ENCODE measurements at places on chromosomes 2 and 18.

- DNase-seq = peak; percentile 86
Observed at GRCh38 chr2:196278491-196278911, 107.1 kb upstream of the STK17B start.

DNA sequence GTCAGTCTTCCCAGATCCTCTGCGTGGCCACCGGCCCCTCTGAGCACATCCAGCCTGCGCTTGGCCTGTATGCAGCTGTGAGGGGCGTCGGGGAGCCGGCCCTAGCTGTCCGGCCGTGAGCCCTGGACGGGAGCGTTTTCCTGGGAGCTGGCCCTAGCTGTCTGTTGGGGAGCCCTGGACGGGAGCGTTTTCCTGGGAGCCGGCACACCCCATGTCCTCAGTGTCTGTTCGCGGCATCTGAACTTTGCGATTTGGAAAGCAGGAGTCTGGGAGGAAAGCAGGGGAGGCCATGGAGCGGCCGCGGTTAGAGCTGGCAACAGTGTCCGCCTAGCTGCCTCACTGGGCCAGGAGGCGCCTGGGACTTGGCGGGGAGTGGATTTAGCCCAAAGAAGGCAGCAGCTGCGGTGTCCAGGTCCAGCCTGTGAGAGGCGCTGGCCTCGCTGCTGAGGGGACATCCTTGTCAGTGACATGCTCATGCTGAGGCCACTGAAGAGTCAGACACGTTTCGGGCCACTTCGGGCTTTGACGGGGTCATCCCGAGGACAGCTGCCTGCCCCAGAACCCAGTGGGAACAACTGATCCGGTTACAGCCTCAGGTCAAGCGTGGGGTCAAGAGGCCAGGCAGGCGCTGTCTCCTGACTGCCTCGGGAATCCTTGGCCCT is 75.8 kb downstream of the KCNG2 start:
- no peak for DNase-seq

GRCh38 chr18:36149514-36150289 is 20.0 kb downstream of the ELP2 start:
- no peak for DNase-seq

GRCh38 chr2:191566344-191566743 is 111.6 kb upstream of the NABP1 start:
- peak; percentile 52 for DNase-seq

GRCh38 chr2:104855221-104856085 is 1.5 kb downstream of the POU3F3 start:
- no peak for DNase-seq

- DNase-seq = no peak
Observed at GRCh38 chr2:33495683-33496082, 19.2 kb downstream of the RASGRP3 start.

DNA sequence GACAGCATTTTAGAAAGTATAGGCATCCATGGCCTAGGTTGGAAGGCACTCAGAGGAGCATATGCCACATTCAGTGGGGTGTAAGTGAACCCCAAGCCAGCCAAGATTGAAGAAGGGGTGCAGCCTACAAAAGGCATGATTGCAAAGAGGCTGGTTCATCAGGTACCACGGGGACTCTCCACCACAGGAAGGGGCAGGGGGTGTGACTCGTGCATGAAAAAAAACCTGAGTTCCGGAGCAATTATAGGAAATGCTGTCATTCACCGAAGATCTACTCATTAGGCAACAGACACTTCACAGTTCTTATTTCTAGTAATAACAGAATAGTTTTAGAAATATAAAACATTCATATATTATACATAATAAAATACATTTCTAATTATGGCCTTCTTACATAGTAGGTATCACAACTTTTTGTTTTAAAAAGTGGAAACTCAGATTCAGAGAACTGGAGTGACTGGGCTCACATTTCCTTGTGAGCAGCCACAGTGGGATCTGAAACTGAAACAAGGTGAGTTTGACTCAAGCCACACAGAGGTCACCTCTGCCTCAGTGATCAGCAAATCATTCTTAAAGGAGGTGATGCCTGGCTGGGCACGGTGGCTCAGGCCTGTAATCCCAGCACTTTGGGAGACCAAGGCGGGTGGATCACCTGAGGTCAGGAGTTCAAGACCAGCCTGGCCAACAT is 188.4 kb upstream of the GYPC start:
- DNase-seq = no peak

- DNase-seq = no peak
Observed at GRCh38 chr2:177550264-177551200, 158.0 kb downstream of the AGPS start.

- DNase-seq = peak; percentile 100
Observed at GRCh38 chr2:43293744-43294695, 67.6 kb upstream of the ZFP36L2 start.

DNA sequence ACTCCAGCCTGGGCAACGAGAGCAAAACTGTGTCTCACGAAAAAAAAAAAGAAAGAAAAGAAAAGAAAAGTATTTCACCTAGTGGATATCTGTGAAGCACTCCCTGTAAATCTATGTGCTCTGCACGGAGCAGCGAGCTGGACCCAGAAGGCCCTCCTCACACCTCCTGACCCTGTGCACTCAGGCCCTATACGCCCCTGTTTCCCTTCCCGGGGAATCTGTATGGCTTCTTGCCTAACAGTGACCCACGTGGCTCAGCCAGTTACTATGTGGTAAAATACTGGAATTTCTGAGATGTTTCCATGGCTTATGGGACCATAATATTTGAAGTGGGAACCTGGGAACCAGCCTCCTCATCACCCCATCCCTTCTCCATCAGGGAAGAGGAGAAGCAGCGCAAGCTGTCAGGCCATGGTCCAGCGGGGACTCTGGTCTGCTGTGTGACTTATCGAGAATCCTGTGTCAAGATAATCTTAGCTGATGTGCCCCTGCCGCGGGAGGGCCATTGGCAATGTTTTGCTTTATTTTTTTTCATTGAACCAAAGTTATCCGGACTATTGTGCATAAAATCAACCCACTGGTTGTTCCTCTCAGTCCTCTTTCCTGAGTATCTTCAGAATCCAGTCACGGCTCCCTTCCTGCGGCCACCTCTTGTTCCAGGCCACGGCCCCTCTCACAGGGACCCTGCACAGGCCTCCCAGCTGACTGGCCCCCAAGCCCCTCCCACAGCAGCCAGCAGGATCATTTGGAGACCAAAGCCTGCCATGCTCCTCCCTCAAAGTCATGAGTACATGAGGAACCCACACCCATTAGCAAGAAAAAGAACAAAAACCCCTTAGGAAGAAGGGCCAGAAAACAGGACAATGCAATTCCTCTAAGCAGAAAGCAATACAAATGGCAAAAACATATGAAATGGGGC is 30.6 kb downstream of the SDC1 start:
- no peak for DNase-seq

GRCh38 chr2:144421606-144422510 is 98.1 kb downstream of the ZEB2 start:
- no peak for DNase-seq

Measured in iris pigment epithelial cell (primary cell).